Dorsolateral prefrontal cortex (tissue), 122 donors: ENCODE measurements at places on chromosomes 3 and 15. TPM values are rescaled to one million over a fixed set of nuclear protein-coding genes. Genes with fewer than 3 reads are reported as not detected.
A peak's percentile ranks its signal among the peaks of the same experiment; 100 is the strongest.

- DNase-seq, result no peak
These were observed 34.9 kb downstream of the MECOM start for GRCh38 chr3:169628567-169628966.

Gene C3orf70
- 30.1 TPM for total RNA-seq

- no peak for DNase-seq
These were observed 173.1 kb downstream of the POTEB3 start for GRCh38 chr15:21267226-21267625.

Gene TTC21A
- total RNA-seq, result 19.6 TPM

- no peak for DNase-seq
These were observed 4.3 kb upstream of the NR1D2 start for GRCh38 chr3:23940775-23941174.

DNA sequence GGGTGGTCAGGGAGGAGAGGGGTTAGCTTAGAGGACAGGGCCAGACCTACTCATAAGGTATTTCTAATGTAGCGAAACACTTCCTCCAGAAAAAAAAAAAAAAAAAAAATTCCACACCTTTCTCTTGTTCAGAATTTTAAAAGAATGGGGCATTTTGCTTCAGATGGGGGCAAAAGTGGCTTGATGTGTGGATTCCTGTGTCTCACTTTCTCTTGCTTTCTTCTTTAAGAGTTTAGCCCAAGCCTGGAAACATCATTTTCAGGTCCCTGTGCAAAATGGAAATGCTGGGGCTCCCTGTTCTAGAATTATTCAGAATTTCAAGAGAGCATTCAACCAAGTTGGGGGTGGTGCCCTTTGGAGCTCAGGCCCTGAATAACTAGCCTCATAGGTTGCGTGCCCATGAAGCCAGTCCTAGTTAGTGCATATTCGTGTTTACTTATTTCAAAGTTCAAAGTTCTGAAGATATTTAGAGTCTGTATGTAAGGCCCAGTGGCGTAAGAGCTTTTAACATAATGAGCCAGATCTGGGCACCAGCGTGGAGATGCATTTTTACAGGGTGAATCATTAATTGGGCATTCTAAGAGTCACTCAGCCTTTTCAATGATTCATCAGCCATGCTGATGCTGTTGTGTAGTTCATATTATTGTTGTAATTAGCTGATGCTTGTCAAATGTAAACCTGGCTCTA lies 104.5 kb downstream of the RPLP1 start:
- no peak for DNase-seq

Gene SEMA6D
- total RNA-seq, result 69.3 TPM

DNA sequence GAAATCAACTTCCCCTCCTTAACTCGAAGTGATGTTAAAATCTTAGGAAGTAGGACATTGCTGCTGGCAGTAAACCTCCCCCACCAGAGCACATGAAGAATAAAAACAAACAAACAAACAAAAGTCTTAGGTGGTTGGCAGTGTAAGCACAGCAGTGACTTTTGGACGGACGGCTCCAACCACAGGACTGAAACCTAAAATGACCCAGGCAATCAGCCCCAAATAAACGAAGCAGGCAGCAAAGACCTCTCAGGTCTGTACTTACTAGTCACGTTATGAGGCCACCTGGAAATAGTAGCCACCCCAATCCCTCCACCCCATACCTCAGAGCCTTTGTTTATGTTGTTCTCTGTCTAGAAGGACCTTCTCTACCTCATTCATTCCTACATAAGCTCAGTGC lies 33.5 kb upstream of the HES1 start:
- no peak for DNase-seq

DNA sequence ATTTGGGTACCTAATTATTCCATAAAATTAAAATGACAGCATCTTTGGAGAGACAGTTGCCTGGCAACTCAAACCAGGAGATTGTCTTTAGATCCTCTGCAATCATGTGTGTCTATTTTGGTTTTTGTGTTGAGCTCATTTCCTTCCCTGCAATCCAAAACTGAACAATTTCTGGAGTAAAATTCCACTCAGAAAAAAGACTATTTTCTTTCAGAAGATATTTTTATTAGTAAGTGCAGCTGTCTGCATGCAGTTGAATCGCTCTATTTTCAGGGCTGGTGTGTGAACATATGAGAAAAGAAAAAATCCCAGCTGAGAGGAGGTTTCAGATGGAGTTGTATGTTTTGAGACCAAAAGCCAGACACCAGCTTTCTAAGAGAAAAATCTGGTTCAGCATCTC lies 41.9 kb upstream of the DYNC1LI1 start:
- DNase-seq, result no peak

GRCh38 chr3:85148036-85148435 lies 189.2 kb downstream of the CADM2 start:
- DNase-seq, result no peak

Gene C2CD4A
- total RNA-seq, result not detected

Gene GOLGA8K
- 0.56 TPM for total RNA-seq

- no peak for DNase-seq
These were observed 2.1 kb downstream of the TNK2 start for GRCh38 chr3:195905970-195906864.

DNA sequence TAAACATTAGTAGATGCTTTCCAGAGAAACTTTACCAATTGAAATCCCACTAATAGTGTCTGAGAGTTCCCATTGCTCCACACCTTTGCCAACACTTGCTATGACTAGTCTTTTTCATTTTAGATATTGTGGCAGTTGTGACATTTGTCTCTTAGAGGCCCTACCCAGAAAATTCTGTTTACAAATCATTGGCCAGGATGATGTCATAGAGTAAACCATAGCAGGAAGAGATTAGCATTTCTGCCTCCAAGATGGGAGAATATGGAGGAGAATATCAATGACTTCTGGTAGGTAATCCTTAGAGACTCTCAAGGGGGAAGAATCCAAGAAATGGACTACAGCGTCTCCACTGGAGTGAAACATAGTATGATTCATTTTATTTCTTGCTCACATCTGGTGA lies 291.0 kb upstream of the CNTN3 start:
- no peak for DNase-seq

- no peak for DNase-seq
These were observed 29.3 kb downstream of the GRAMD2A start for GRCh38 chr15:72168131-72168807.

GRCh38 chr3:178718995-178719635 lies 182.9 kb downstream of the KCNMB2 start:
- no peak for DNase-seq

Gene POLG
- total RNA-seq, result 60.8 TPM

- DNase-seq, result peak; percentile 65
These were observed at the start of gene APBA2 for GRCh38 chr15:28885630-28886430. APBA2 (plus strand) TSS chr15:28885974; CDS start chr15:29053885, 167,911 bp downstream.

- DNase-seq, result no peak
These were observed 713.5 kb upstream of the LMCD1 start for GRCh38 chr3:7787871-7788828.

- DNase-seq, result no peak
These were observed 2.0 kb upstream of the CLDN16 start for GRCh38 chr3:190385731-190386688.

DNA sequence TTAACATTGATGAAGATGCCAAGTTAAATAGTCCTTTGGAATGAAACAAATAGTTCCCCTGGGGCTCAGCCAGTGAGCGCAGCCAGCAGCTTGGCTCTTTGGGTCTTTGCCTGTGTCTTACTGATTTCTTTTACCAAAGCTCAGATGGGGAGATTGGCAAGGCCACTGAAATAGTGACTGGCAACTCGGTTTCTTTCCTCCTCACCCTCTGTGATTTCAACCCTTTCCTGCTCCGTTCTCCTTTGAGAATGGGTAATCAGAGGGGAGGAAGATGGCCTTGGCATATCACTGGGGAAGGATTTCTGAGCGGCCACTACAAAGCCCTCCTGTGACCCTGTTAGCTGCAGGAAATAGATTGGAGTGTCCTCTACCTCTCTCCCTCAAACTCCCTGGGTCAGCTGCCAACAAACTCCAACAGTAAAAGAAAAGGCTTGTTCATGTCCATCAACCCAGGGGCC lies 337.1 kb upstream of the LRRFIP2 start:
- DNase-seq, result no peak

DNA sequence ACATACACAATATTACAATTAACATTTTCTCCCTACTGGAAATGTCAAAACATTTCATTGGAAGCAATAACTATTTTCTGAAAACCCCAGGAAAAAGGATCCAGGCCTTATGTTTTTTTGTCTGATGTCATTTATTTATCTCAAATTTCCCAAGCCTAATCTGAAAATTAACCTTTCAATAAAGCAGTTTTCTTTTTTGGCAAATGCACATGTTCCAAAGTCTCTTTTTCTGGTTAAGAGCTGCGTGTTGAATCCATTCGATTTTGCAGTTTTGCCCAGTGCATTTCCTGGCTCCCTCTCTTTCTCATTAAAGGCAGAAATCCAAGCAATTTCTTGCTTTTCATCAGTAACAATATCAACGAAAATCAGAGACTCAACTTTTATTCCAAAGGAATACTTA lies 222.3 kb downstream of the NR1D2 start:
- DNase-seq, result no peak

Gene DLL4
- 5.2 TPM for total RNA-seq

DNA sequence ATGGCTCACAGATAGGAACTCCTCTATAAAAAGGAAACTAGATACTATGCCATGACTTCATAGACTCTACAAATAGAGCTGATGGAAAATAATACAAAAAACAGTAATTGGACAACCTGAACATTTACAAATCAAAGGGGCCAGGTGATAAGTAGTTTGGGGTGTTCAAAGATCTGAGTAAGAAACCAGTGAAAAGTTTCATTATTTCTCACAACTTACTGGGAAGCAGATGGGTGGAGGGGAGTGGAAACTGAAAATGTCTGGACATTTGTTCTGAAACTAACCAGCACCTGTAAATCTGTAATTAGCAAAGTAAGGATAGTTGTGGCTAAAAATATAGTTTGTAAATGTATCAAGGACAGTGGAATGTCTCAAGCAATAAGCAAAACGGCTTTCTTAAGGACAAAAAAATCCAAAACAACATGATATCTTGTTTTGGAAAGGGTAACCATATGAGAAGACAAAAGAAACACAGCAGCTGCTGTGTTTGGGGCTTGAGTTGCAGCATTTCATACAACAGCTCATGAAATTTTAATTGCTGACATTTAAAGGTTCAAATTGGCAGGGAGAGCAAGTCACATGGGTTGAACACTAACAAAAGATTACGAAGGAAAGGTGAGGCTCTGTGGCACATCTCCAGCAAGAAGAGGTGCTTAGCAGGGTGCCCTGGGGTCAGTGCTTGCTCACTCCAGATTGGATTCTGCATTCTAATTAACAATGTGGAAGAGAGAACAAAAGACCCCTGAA lies 26.8 kb upstream of the THBS1 start:
- no peak for DNase-seq

DNA sequence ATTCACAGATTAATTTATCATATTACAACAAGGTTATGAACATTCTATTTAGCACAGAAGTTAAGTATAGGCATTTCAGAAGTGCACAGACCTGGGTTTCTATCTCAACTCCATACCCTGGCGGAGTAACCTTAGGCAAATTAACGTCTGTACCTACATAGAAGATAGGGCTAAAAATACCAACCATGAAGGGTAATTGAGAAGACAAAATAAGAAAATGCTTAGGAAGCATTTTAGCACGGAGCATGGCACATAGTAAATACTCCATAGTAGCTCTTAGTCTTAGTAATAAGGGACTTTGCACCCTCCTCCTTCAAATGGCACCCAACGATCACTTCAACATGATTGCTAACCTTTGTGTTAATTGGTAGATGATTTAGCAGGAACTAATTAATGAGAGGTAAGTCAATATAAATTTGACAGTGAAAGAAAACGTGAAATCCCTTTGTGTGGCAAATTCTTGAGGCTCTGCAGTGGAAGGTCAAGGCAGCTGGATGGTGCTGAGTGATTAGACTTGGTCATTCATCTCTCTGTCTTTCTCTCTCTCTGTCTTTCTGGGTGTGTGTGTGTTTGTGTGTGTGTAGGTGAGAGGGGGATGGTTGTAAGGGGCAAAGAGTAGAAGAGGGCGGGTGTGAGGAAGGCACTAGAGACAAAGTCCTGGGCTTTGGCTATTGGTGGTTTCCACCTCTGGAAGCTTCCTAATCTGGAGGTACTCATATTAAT lies 131.1 kb upstream of the PHLDB2 start:
- DNase-seq, result no peak

GRCh38 chr3:47098910-47099309 lies 65.0 kb downstream of the SETD2 start:
- no peak for DNase-seq

- DNase-seq, result no peak
These were observed 58.2 kb downstream of the C3orf70 start for GRCh38 chr3:185094697-185095096.

Gene CSNK1G1
- total RNA-seq, result 19.0 TPM

GRCh38 chr3:18345015-18345367 lies 80.1 kb downstream of the SATB1 start:
- no peak for DNase-seq

GRCh38 chr3:217948-218347 lies 21.4 kb downstream of the CHL1 start:
- DNase-seq, result no peak

DNA sequence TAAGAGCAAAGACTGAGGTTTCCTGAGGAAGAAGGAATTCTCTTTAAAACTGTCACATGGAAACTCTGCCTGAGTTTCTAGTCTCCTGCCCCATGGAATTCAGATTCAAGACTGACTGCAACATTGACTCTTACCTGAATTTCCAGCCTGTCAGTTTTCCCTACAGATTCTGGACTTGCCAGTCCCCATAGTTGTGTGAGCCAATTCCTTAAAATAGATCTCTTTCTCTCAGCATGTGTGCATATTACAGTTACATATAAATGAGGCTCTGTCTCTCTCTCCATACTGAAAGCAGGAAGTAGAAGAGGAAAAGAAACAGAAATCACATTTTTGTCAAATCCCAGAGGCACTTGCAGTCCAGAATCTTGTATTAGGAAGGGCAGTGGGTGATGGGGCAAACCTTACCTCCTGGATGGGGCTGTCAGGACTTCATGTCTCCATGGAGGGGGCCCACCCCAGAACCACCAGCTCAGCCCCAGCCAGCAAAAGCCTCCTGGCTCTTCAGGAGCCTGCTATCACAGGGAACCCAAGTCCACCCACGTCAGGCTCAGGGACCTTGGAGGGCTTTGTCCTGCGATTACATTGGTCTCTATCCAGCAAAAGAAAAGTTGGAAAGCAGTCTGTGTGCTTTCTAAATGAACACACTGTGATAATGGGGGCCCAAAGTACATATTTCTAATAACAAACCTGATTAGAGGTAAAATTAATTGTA lies 18.8 kb upstream of the GOLGA8J start:
- no peak for DNase-seq

Gene GALNT15
- 80.5 TPM for total RNA-seq

DNA sequence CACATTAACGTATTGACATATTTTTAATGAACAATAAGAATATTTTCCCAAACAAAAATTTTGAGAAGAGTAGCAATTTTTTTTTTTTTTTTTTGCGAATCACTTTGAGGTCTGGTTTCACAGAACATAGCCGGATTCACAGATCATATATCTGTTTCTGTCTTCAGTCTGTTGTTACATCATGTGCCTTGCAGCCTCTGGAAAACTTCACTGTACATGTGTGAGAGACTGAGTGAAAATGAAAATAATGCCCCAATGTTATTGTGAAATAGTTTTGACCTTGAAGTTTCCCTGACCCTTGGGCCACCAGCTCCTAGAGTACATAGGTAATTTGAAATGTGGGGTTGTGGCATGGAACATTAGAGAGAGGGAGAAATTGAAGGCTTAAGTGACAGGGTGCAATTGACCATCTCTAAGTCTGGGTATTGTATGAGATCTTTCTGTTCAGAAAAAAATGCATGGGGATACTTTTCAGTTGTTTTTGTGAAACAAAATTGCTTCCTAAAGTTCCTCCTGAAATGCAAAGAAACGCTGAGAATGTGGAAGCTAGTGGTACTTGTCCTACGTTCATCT lies 14.0 kb downstream of the ITPR1 start:
- DNase-seq, result no peak

Gene MGA
- total RNA-seq, result 77.1 TPM

GRCh38 chr15:73072894-73073293 lies 20.6 kb downstream of the NEO1 start:
- DNase-seq, result no peak

Gene ACP3
- 5.5 TPM for total RNA-seq

Gene PPP1R14D
- total RNA-seq, result not detected
